Activated CD8-positive, alpha-beta T cell treated with anti-CD3 and anti-CD28 coated beads for 36 hours (primary cell): ENCODE measurements at places on chromosomes 4 and X.

DNA sequence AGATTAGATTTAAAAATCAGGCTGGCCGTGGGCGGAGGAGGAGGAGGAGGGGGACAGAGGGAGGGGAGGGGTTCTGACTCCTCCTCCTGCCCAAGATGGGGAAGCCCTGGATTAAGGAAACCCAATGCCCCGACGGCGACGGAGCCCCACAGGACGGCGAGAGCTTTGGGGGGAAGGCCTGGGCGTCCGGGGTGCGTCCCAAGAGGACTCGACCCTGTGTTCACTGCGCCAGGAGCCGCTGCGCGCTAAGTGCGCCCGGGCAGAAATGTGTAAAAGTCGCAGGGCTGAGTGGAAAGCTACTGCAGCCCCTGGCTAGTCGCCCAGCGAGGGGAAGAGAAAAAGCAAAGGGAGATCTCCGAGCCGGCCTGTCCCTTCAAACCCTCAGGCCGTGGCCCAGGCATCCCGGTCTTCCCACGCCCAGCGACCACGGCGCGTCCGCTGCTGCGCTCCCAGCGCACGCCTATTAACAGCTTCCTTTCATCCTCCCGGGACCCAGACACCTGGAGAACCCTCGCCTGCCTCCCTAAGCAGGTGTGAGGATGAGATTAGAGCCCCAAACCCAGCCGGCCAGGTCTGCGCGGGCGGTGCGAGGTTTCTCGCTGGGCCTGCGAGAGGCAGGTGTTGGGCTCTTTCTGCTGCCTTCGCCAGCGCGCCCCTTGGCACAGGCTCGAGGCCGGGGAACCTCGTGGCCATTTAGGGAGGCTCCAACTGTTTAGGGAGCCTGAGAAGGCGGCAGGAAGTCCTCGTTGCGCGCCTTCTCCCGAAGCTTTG, 1.4 kb upstream of the RPS6KA3 start:
- peak; percentile 15 for DNase-seq

DNA sequence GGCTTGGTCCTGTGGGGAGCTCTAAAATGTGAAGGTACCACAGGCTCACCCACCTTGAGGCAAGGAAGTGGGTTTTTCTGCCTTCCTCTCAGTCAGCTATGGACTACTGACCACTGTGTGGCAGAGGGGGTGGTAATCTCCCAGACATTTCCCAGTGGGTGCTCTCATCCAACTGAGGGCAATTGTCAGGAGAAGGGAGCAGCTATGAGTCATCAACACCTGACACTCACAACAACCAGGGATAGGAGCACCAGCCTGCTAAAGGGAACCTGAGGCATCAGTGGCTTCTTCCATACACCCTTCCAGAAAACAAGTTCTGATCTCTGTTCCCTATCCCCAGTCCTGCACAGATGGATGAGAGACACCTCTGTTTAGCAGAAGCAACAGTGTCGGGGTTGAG, 468.8 kb downstream of the BCOR start:
- DNase-seq = no peak

GRCh38 chr4:40247350-40247749, 50.5 kb downstream of the RHOH start:
- DNase-seq = peak; percentile 80

DNA sequence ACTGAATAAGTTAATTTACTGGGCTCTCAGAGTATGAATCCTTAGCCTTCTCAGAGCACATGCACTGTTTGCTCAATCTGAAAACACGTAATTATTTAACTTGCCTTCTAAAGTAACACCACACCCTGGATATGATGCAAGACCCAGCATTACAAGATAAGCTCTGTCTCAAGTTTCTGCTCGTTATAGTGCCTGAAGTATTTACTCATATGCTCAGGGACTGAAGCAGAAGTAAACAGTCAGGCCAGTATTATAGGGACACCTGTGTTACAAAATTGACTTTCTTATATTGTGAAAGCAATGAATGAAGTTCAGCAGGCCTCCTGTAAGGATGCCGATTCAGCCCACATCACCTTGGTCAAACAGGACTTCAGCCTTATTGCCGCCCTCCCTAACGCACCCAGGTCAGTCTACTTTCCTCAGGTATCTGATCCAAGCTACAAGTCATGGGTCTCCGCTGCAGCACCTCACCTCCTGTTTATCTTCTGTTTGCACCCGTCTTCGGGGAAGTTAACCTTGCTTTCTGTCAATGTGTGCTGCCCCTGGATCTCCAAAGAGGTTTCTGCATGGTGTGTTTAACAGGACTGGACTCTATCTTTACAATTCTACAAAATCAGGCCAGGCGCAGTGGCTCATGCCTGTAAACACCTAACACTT, 42.8 kb upstream of the KLF3 start:
- no peak for DNase-seq

GRCh38 chrX:84259868-84260267, 71.9 kb upstream of the RPS6KA6 start:
- no peak for DNase-seq

DNA sequence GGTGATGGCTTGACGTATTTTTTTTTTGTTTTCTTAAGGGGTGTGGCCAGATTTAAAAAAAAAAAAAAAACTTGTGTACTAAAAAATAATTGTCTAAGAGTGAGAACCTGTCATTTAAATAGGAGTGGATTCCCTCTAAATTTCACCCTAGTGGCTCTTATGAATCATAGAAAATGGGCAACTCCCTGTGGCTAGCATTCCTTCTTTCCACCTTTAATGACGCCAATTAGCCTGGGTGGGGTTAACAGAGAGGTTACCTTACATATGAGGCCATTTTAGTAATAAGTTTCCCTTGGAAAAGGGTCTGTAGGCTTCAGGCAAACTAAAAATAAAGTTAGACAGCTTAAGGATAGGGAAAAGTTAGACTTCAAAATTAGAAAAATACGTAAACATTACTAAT, 223.5 kb upstream of the FAM241A start:
- no peak for DNase-seq

DNA sequence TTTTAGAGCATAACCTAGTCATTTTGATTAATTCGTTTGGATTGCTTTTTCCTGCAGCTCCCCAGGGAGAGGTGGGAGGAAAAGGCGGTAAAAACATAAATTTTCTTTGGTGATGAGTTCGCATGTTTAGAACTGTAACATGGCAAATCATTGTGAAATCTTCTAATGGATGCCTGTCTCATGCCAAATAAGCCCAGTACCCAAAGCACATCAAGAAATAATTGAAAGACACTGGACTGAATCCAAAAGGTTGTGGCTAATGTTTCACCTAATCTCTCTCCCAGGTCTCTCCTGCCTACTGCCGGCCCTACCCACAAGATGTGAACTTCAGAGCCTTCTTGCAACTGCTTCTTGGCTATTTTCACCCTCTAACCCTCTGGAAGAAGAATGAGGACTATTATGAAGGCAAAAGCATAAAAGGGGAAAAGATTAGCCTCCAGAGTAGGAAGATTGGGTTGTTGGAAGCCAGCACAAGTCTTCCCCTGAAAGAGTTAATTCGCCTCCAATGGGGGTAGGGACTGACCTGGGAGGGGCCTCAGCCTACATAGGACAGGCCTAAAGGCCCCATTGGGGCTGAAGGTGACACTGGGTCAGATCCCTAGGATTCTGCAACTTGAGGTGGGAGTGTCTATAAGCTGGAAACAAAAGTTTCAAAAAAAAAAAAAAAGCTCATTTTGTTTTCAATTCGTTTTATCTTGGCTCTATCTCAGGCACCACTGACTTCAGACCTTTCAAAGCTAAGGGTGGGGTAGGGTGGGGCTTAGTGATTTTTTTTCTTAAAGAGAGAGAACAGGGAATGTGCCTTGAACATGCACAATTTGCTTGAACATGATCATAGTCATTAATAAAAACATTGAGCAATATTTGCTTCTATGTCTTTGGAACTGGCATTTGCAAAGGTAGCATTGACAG, 278.6 kb upstream of the KLF3 start:
- no peak for DNase-seq

GRCh38 chrX:111615227-111615626, 65.7 kb upstream of the ALG13 start:
- no peak for DNase-seq

DNA sequence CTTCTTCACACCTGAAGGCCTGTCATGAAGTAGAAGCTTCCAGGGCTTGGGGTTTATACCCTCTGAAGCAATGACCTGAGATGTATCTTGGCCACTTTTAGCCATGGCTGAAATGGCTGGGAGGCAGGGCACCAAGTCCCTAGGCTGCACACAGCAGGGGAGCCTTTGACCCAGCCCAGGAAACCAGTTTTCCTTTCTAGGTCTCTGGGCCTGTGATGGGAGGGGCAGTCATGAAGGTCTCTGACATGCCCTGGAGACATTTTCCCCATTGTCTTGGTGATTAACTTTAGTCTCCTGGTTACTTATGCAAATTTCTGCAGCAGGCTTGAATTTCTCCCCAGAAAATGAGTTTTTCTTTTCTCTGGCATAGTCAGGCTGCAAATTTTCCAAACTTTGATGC, 511.0 kb upstream of the KLHL4 start:
- DNase-seq = no peak

GRCh38 chr4:25029479-25030276, 1.1 kb downstream of the LGI2 start:
- no peak for DNase-seq

GRCh38 chr4:14165222-14165920, 537.8 kb upstream of the BOD1L1 start:
- DNase-seq = no peak

DNA sequence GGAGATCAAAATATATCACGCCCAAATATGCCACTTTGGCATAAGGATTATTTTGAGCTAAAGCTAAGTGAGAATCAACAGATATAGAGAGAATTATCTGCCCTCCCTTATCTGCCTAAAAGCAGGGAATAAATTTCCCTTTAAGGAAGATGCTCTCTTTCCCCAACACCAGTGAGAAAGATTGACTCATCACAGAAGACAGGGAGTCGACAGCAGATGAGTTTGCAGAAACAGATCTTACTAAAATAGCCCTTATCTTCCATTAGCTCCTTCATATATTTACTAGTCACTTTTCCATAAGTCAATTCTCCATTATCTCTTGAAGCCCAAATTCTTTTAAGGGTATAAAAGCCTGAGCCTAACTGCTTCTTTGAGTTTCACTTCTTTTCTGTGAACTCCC, 156.6 kb downstream of the CAMK2D start:
- DNase-seq = no peak

DNA sequence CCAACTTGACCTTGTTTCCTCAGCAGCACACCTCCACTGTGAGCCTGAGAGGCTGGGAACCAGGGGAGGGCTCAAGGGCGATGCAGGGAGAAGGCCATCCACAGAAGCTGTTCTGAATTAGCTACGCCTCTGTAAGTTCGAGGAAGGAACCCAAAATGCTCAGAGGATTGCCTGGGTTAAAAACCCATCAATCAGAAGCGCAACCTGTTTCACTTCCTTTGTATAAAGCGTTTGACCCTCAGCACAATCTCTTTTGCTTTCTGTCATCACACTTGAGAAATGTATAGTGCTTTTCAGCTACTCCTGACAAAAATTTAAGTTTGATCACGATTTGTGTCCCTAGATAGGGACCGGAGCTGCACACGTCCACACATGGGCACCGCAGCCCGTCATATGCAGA, 48.0 kb upstream of the MAP3K15 start:
- DNase-seq = no peak

GRCh38 chr4:86831262-86832130, 17.7 kb downstream of the SLC10A6 start:
- no peak for DNase-seq

DNA sequence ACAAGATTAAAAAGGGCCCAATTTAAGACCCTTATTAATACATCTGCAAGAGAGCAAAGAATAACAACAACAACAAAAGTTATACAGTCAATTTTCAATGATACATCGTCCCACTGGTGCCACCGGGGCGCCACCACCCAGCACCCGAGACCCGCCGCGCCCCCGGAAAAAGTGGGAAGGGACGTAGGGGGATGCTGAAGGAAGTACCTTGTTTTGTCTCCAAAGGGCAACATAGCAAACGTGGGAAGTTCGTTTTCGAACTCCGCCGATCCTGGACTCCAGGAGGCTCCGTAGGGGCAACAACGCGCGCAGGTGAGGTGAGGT, 1.7 kb downstream of the PDE5A start:
- no peak for DNase-seq

GRCh38 chr4:107853444-107854355, 29.0 kb downstream of the SGMS2 start:
- DNase-seq = no peak

DNA sequence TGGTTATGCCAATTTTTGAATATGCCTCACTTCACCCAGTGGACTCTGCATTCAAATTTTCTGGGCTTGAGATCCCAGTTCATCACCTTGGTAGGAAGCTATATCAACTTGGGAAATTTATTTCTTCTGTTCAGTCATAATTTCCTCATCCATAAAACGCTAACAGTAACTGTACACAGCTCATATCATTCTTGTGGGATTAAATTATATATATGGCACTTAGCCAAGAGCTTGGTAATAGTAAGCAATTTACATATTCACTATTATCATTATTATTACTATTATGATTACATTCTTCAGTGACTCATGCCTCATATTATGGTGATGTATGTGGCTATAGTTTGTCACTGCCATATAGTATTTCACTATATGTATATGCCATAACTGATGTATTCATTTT, 177.6 kb downstream of the CPE start:
- DNase-seq = no peak

DNA sequence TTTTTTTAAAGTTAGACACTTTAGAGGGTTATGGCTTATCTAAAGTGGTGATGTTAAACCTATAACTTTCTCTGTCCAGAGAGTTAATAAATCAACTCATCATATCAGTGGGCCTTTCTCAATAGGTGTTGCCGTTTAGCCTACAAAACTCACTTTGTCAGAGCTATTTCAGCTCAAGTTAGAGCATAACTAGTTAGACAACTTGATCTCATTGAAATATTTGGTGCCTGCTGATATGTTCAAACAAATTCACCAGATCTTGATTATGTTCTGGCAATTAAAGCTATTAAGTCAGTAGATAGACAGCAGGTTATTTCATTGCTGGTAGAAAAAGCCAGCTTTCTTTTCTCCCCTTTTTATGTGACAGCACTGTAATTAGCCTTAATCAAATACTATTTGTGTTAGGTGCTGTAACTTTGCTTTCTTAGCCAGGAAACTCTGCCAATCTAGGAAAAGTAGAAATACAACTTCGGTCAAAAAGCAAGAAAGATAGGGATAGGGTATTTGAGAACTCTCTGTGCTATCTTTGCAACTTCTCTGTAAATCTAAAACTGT, 191.8 kb downstream of the MAML3 start:
- no peak for DNase-seq

- no peak for DNase-seq
Measured at GRCh38 chr4:144894573-144894972, 203.4 kb downstream of the ANAPC10 start.

DNA sequence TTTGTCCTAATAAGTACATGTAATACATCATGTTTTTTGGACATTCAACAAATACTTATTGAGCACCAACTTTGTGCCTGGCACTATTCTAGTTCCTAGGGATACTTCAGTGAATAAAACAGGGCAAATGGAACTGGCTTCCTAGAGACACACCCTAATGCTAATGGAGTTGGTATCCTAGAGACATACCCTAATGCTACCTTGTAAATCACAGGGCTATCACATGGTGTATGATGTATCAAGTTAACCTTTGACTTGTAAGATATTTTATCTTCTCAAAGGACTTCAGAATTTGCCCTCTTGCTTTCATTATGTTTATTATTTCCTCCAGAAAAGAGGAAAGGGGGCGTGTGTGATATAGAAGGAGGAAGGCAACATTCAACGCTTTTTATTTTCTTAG, 10.1 kb downstream of the GK start:
- DNase-seq = no peak

- DNase-seq = no peak
Measured at GRCh38 chr4:138673053-138673452, 342.5 kb upstream of the NOCT start.
